ENCODE measurements at places on chromosomes 16 and 17.

GRCh38 chr16:66322174-66322573 is 44.3 kb upstream of the CDH5 start:
- DNase-seq = no peak

- DNase-seq = no peak
Observed at GRCh38 chr17:2547176-2547575, 35.5 kb upstream of the METTL16 start.

- DNase-seq = no peak
Observed at GRCh38 chr17:78544881-78545755, 32.1 kb downstream of the DNAH17 start.

DNA sequence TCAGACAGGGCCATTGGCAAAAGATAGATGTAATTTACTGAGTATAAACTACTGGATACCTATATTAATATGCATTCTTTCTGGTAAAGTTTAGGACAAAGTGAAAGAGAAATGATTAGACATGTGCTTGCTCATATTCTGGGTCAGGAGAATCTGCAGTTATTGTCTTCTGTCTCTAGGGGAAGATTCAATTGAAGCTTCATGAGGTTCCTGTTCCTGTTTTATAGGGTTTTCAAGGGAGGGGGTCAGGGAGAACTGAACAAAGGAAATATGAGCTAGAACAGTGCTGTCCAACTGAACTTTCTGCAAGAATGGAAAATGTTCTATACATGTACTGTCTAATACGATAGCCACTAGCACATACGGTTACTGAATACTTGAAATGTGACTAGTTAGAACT is 59.3 kb upstream of the CORO6 start:
- DNase-seq = no peak

- DNase-seq = no peak
Observed at GRCh38 chr17:51395621-51396020, 135.3 kb downstream of the UTP18 start.

DNA sequence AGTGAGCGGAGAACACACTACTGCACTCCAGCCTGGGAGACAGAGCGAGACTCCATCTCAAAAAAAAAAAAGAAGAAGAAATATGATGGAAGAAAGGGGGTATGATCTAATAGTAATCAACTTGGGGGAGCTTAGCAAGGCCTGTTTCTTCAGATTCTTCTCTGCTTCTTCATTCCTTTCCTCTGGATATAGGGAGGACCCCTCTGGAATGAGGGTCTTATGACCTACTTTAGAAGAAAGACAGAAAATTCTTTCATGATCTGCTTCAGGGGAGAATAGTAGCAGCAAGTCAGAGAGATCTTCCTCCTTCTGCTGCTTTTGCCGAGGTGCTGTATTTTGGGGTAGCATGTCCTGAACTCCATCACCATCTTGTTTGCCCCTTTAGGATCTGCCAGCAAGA is 44.9 kb upstream of the ETV4 start:
- no peak for DNase-seq

DNA sequence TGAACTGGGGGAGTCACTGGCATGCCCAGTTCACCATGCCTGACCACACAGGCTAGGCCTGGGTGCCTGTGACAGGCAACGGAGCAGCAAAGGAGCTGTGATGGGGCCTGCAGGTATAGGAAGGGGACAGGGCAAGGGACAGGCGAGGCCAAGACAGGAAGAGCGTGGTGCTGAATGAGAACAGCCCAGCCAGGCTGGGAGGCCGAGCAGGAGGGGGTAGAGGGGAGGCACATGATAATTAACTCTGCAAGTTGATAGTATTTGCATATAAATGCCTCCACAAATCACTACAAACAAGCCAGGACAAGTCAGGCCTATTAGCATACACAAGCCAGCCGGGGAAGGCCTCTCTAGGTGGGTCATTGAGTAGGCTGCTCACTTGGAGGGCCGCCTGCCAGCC is 7.8 kb downstream of the ZFHX3 start:
- no peak for DNase-seq
